GM12878 (cell line): ENCODE measurements at places on chromosomes 5 and 9.

DNA sequence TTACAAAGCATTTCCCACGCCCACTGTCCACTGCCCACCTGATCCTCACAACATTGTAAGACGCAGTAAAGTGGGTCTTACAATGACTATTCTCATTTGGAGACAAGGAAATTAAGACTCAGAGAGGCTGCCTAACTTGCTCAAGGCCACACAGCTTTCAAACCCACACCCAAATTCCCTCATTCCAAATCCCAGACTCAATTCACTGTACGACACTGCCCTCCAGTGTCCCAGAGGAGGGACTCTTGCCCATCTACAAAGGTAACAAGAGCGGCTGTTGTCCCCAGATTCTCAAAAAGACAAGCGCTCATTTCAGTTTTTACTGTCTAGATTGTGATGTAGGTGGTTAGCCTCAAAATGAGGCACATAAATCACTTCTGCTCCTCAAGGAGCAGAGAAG lies 184.6 kb downstream of the ACTL7B start:
- no peak for DNase-seq

DNA sequence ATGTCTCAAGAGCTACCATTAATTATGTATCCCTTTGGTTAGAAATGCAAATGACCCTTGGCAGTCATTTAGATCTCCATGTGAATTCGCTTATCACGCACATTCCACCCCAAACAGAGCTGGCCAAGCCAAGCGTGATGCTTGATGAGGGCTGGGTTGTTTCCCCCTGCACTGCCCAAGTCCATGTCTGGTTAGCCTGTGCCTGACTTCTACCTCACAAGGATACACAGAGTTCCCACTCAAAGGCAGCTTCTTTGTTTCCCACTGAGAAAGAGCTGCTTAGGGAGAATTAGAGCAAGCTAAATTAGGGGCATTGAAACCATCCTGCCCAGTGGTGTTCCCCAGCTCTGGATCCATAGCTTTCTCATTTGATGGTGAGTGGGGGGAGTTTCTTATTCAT lies 87.2 kb downstream of the FSTL4 start:
- DNase-seq = no peak

DNA sequence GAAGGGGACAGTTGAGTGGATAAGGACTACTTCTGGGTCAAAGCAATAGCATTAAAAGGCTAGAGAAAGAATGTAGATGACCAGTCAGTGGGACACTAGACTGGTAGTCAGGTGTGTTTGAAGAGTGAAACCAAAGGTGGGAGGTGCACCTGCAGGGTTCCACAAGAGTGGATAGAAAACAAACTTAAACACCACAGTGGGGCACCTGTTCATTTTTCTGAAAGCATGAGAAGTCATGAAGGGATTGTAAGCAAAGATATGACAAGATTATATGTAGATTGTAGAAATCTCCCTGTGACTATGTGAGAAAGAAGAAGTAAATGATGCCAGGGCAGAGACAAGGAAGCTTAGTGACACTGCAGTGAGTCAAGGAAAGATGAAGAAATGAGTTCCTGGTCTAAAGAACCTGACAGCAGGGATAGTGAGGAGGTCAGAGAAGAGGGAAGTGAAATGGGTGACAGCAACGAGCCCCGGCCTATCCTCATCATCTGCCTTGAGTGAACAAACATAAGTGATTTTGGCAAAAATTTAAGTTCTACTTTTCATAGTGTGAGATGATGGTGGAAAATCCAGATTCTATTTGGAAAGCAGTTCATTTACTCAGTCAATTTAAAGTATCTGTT lies 296.9 kb downstream of the TLE4 start:
- DNase-seq = no peak

DNA sequence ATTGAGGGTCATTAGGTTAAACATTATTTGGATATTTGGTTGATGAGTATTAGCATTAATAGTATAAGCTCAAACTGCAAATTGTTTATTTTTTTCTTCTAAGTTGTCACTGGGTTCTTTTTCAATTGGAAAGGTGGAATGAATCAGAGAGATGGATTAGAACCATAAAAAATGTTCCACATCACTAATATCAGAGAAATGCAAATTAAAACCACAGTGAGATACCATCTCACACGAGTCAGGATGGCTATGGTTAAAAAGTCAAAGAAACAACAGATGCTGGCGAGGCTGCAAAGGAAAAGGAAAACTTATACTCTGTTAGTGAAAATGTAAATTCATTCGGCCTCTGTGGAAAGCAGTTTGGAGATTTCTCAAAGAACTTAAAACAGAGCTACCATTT lies 122.8 kb downstream of the CCDC192 start:
- no peak for DNase-seq

DNA sequence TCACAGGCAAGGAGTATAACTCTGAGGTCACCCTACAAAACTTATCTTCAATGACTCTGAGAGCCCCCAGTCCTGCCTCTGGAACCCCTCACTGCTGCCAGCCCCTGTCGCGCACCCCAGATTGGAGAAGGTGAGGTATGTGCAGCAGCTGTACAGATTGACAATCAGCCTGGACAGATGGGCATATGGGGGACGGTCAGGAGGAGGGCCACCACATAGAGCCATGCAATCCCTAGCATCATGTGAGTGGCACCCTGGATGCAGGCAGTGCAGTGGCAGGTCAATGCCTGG lies 90.1 kb downstream of the LMX1B start:
- DNase-seq = no peak

DNA sequence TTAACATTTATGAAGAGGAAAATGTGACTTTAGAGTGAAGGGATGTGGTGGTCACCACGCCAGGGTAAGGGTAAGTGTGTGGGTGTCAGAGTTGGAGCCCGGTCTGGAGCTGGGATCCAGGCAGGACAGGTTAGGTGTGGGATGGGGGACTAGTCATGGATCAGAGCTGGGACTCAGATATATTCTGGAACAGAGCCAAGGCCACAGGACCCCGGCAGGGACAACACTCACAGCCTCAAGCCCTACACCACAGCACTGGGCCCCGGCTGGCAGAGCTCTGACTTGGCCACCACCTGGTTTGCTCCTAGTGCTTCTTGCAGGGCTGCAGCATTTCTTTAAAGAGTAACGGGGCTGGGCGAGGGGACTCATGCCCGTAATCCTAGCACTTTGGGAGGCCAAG lies 47.4 kb downstream of the C5orf15 start:
- no peak for DNase-seq

DNA sequence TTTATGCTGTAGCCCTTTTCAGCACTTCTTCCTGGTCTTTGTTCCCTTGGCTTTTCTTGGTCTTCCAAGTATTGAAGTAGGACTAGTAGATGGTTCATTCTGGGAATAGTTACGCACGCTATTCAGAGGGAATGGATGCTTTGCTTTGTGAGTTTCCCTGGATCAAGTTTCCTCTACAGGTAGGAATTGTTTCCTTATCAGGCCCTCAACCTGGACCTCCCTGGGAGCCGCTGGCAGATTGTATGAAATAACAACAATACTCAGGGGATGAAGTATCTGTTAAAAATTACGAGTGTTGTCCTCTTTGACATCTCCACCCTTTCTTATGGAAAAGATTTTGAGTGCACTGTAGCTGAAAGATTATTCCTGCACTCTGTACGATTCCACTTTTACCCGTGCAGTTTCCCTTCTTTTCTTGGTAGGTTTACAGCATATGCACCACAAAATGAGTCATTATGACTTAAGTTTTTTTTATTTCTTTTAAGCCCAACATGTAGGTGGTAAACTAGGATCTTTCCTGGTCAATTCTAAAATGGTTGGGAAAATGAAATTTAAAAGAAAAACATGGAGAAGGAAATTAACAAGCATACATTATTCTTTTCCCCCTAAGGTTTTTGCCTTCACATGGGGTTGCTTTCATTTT lies 57.9 kb downstream of the ARHGAP26 start:
- no peak for DNase-seq
